ENCODE measurements at places on chromosomes 4 and X.

DNA sequence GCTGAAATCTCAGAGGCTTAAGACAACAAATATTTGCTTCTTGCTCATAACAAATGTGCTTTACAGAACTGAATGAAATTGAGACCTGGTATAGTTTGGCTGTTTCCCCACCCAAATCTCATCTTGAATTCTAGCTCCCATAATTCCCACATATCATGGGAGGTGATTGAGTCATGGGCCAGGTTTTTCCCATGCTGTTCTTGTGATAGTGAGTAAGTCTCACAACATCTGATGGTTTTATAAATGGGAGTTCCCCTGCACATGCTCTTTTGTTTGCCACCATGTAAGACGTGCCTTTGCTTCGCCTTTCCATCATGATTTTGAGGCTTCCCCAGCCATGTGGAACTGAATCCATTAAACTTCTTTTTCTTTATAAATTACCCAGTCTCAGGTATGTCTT lies 221.1 kb upstream of the DIPK2B start:
- H3K4me1 ChIP-seq, result no peaks in the 10 kb centered on the region
- no peak overlapping the region for H3K4me3 ChIP-seq
- no peaks in the 10 kb centered on the region for H3K36me3 ChIP-seq

DNA sequence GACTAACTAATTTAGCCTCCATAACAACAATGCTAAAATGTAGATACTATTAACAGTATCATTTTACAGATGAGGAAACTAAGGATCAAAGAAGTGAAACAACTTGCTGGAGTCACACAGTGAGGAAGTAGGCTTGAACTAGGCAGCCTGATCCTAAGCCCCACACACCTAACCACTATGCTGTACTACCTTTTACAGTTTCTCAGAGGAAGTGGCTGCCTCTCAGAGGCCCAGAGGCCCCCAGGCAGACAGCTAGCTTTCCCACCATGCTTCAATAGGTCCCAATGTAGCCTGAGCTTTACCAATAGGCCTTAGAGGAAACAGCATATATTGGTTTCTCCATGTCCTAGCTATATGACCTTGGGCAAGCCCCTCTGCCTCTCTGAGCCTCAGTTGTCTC lies 69.4 kb upstream of the PJA1 start:
- H3K27ac ChIP-seq, result no peak overlapping the region
- H3K4me3 ChIP-seq, result no peak overlapping the region
- H3K36me3 ChIP-seq, result no peaks in the 10 kb centered on the region
- no peaks in the 10 kb centered on the region for H3K4me1 ChIP-seq
- H3K27me3 ChIP-seq, result no peaks in the 10 kb centered on the region
- no peak for DNase-seq

GRCh38 chr4:182973511-182973911 lies 56.3 kb upstream of the DCTD start:
- DNase-seq, result no peak
- no peaks in the 10 kb centered on the region for H3K27me3 ChIP-seq
- no peak overlapping the region for H3K4me3 ChIP-seq
- peaks cover 23% of the 10 kb centered on the region for H3K4me1 ChIP-seq
- H3K36me3 ChIP-seq, result no peaks in the 10 kb centered on the region

DNA sequence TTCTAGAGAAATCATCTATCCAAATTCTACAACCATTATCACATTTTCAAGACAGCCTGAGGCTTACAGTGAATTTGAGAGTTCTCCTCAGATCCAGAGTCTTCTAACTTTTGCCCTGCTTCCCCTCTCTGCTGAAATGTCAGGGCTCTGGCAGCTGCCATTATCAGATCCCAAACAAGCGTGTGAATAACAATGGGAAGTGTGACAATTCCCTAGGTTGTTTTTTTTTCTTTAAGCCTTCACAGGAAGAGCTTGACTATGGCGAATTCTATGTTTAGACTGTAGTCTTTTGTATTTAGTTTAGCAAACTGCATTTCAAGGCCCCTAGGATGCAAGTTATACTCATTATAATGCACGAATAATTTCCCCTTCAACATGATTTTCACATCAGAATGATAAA lies 61.3 kb upstream of the KDR start:
- no peak for DNase-seq
- no peaks in the 10 kb centered on the region for H3K27me3 ChIP-seq
- no peak overlapping the region for H3K4me3 ChIP-seq
- H3K4me1 ChIP-seq, result no peaks in the 10 kb centered on the region
- H3K36me3 ChIP-seq, result no peaks in the 10 kb centered on the region
- no peak overlapping the region for H3K27ac ChIP-seq

DNA sequence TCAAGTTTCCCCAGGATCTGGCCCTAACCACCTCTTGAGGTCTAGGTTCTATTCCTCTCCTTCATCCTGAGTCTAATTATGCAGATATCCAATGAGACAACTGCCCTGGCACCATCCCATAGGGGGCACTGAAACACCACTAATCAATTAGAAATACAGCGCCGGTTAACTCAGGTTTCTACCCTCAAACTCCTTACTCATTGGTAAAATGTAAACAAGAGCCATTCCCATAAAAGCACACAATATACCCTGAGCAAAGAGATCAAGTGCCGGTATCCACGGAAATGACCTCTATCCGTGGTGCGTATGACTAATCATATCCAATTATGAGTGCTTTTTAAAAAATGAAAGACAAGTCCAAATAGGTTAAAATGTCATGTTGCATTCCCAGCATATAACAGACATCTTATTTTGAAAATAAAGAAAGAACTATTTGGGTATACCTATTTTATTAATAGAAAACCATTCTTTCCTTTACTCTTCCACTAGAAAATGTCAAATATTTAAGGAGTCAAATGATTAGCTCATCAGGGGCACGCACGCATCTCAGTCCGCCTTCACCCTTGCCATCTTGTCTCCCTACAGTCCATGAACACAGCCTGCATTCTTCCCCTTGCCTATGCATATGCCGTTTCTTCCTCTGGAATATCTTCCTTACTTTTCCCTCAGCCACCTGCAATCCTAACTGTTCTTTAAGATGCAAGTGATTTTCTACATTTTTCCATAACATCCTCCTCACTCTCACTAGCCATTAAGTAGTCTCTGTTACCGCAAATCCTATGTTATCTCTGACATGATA lies 141.1 kb downstream of the MAML3 start:
- H3K4me3 ChIP-seq, result no peak overlapping the region
- no peaks in the 10 kb centered on the region for H3K36me3 ChIP-seq
- peak; percentile 86 for DNase-seq
- H3K4me1 ChIP-seq, result peaks cover 3% of the 10 kb centered on the region
- no peaks in the 10 kb centered on the region for H3K27me3 ChIP-seq
- H3K27ac ChIP-seq, result no peak overlapping the region

- no peak for DNase-seq
- H3K4me3 ChIP-seq, result peak overlapping the region; percentile 28
- H3K27ac ChIP-seq, result no peak overlapping the region
- H3K4me1 ChIP-seq, result peaks cover 56% of the 10 kb centered on the region
- H3K27me3 ChIP-seq, result peaks cover 4% of the 10 kb centered on the region
Observed at GRCh38 chrX:48935301-48935670, 16.5 kb upstream of the PIM2 start.
